Fibroblast of skin of right biceps (primary cell): ENCODE measurements at places on chromosomes 5 and 9.

GRCh38 chr9:124507880-124508423, 753 bp upstream of the NR5A1 start:
- DNase-seq: no peak

GRCh38 chr9:9100070-9100469, 1300.5 kb upstream of the DMAC1 start:
- DNase-seq: no peak

GRCh38 chr9:104835161-104835560, 71.2 kb downstream of the NIPSNAP3B start:
- no peak for DNase-seq

DNA sequence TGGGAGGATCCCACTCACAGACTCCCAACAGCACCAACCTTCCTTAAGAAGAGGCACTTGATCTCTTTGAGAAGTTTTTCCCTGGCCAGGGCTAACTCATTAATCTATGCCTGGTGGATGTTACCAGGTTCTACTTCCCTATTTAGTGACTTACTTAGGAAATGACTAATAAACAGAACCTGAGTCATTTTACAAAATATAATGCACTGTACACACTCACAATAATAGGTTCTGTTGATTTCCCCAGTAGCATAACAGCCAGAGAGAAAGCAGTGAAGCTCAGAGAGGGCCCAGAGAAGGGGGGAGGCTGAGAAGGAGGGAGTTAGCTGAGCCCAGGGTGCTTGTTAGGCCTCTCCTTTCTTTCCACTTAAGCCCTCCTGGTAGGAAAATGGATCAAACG, 27.1 kb downstream of the FRMD3 start:
- peak; percentile 71 for DNase-seq

DNA sequence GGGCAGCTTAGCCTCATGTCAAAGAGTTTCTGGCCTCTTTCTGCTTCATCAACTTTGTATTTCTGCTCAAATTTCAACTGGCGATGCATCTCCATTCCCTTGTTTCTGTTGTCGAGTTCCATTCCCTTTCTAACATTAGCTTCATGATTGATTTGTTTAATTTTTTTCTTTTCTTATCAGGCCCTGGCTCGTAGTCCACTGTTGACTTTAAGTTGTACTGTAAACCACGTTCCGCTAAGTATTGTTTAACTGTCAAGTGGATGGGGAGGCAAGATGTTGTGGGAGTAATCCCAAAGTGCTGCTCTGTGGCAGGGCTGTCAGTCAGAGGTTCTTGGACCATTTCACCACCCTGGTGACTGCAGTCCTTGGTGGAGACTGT, 309.1 kb downstream of the PSAT1 start:
- no peak for DNase-seq

DNA sequence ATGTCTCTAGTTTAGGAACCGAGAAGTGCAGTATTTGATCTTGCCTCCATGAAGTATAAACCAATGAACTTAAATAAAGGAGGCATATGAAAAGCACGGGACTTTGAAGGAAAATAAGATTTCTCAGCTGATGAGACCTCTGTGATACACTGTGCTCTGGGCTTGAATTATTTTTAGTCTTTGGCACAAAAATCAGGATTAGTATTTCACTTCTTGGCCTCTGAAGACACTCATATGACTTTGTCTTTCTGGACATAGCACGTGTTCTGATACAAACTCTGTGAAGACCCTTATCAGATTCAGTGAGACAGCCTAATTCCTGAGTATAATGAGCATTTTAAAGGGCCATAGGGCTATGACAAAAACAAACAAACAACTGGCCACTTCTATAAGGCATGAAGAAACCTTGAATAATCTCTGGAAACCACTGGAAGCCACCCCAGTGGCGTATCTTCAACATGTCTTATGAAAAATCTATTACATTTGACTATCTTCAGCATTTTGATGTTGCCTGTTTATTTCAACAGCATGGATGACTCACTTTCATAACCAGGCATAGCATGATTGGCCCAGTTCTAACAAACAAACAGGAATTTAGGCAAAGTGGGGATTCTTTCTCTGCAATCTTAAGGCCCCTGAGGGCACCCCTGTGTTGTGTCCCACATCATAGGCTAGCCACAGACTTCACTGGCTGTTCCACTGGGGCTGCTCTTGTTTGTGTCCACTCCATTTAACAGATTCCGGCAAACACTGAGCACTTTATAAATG, 90.3 kb upstream of the ZNF462 start:
- no peak for DNase-seq

- peak; percentile 24 for DNase-seq
These were observed 12.4 kb downstream of the UBAP1 start for GRCh38 chr9:34190996-34191892.

DNA sequence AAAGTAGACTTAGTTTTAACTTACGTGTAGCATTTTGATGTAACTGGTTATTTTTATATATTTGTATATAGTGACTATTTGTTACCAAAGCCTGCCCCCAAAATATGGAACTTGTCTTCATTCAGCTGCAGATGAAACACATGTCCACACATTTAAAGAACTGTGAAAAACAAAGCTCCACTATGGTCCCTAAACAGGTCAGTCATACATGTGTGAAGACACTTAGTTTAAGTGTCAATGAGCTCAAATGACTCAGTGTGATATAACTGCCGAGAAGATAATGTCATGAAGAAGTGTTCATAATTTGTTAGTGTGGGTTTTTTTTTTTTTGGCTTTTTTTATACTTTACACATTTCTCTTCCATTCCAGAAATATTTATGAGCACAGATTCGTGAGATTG, 28.2 kb downstream of the HAVCR1 start:
- DNase-seq: no peak

DNA sequence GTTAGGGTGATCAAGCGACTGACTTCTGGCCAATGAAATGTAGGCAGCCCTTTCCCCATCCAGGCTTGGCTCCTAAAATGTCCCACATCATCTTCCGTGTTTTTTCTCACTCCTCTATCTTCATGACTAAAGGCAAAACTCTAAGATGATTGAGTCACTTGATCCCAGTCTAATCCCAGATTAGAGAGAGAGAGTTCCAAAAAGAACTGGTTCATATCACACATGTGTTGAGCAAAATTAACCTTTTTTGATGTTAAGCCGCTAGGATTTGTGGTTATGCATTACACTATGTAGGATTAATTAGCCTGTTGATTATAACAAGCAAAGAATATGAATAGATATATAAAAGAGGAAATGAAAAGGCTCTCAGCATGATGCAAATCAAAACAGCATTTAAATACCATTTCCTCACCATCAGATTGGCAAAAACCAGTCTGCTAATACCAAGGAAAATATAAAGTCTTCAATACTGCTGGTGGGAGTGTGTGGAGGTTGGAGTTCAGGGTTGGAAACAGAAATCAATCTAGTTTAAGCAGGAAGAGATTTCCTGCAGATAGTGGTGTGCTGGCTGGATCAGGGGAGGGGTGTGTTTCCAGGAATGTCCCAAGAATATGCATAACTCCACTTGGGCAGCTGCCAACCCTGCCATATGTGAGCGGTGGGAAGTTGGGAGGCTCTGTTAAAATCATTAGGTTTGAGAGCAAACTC, 187.6 kb upstream of the S1PR3 start:
- peak; percentile 70 for DNase-seq

GRCh38 chr5:131413605-131414559, 150.0 kb downstream of the CDC42SE2 start:
- DNase-seq: peak; percentile 46

- peak; percentile 88 for DNase-seq
These were observed 55.2 kb upstream of the ERBIN start for GRCh38 chr5:65871182-65871581.
